ENCODE measurements at places on chromosomes 11 and 22.

DNA sequence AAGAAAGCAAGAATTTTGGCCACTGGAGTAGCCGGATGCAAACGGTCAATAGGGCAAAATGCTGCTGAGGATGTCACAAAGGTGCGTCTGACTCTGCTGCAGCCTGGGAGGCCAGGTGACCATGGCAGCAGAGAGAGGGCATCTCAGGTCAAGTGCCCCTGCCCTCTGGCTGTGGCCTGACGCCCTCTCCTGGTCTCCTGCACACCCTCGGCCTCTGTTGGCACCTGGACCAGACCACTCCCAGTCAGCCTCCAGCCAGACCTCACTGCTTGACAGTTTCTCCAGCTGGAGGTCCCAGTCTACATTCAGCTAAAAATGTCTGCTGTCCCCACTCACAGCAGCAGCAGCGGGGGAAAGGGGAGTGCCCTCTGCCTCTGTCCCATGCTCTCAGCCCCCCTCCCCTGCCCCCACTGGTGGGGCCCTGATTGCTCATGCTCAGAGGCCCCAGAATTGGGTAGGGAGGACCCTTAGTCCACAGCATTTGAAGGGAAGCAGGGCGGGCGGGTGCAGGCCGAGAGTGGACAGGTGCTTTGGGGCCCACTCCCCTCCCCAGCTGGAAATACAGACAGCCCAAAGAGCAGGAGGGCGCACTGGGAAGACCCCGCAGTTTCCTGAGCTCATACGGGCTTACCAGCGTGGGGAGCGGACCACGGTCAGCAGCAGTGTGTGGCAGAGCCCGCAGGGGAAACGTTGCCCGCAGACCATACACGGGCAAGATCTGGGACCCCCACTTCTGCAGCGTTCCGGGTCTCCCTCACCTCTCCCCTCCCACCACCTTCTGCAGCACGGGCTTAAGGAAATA is 1.6 kb upstream of the BRSK2 start:
- DNase-seq, result no peak

DNA sequence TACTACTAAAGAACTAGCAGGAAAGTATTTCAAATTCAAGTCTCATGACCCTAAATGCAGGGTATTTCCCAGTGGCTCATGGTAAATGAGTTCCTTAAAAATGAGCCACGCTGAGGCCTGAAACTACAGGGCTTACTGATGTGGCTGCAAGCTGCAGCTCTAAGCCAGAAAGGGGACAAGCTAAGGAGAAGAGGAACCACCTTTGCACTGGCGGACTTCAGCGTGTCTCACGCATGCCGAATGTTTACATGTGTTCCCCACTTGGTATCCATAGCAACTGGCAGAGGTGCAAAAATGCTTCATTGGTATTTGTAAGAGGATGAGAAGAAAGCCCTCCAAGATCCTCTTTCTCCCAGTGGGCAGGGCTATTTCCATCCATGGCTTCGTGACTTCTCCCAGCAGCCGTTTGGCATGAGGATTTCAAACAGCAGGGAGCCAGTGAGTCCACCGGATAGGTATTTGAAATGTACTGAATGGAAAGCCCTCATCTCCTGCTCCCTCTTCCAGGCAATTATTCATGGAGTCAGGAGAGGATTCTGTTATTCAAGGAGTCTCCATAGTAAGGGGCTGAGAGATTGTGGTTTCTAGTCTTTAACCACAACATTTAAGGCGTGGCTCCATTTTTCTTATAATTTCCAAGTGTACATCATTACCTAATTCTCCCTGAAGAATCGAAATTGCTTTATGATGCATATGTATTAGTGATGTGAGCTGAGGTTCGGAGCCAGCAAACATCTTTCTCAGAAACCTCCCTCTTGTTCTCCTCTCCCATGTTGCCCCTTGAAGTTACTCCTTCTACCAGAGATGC is 55.3 kb upstream of the CD44 start:
- DNase-seq, result peak; percentile 90

GRCh38 chr11:27694992-27695391 is 5.3 kb downstream of the BDNF start:
- DNase-seq, result peak; percentile 30

DNA sequence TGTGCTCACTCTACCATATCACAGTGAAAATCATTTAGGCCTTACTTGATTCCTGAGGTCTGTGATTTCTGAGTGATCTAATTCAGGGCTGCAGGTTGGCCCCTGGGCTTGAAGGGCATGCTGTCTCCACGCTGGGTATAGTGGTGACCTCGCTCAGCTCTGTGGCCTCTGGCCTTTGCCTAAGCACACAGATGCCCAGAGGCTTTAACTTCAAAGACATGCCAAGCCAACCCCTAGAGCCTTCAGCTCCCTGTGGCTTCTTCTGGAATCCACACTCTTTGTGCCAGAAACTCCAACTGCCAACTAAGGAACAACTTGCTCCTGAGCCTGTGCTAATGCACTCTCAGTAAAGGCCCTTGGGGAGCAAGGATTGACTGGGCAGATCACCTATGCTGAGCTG is 232.6 kb upstream of the MPPED2 start:
- no peak for DNase-seq

DNA sequence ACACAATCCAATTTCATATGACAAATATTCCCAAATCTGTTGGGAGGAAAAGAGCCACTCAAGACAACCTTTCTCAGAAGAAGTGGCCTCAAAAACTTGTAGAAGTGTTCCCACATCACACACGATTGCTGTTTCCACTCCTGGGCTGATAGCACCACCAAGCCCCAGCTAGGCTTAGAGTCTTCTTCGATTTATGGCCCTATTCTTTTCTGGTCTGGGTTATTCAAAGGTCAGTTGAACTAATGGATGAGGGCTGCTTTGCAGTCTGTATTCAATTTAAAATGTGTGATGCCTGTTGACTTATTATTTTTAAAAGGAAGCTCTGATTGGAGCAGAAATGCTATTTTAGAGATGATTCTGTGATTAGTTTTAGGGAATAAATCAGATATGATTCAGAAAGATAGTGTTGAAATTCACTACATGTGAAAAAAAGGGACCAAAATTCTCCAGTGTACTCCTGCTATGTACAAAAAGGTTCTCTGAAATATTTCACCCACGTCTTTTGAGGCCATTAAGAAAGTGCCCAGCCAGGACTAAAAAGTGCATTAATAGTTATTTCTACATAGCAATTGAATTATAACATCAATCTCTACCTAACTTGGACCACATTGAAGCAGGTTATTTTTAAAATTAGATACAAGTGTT is 57.3 kb upstream of the SPON1 start:
- DNase-seq, result no peak

DNA sequence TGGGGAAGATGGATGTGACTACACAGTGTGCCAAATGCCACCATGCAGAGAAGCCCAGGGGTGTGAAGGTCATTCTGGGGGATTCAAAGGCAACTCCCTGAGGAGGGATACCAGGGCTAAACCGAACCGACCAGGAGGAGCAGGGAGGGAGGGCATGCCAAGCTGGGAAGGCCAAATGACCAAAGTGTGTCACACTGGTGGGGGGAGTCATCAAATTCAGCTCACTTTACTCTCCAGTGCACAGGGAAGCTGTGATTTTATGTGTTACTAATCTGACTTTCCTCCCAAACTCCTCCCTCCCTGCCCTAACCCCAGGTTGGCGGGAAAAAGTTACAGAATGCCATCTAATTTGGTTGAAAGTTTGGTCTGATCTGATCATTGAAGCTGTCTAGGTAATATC is 29.7 kb upstream of the TSKU start:
- no peak for DNase-seq
